A673 (cell line): ENCODE measurements at places on chromosomes 5 and 9. TPM values are rescaled to one million over a fixed set of nuclear protein-coding genes. Genes with fewer than 3 reads are reported as not detected.

The PDE6A gene
- 0.39 and 0.49 TPM in 2 replicates for total RNA-seq

- no peak for DNase-seq
- no peak overlapping the region for H3K27ac ChIP-seq
- H3K4me3 ChIP-seq = no peak overlapping the region
- no peaks in the 10 kb centered on the region for H3K27me3 ChIP-seq
These were observed 12.9 kb downstream of the AQP3 start for GRCh38 chr9:33434317-33435105.

DNA sequence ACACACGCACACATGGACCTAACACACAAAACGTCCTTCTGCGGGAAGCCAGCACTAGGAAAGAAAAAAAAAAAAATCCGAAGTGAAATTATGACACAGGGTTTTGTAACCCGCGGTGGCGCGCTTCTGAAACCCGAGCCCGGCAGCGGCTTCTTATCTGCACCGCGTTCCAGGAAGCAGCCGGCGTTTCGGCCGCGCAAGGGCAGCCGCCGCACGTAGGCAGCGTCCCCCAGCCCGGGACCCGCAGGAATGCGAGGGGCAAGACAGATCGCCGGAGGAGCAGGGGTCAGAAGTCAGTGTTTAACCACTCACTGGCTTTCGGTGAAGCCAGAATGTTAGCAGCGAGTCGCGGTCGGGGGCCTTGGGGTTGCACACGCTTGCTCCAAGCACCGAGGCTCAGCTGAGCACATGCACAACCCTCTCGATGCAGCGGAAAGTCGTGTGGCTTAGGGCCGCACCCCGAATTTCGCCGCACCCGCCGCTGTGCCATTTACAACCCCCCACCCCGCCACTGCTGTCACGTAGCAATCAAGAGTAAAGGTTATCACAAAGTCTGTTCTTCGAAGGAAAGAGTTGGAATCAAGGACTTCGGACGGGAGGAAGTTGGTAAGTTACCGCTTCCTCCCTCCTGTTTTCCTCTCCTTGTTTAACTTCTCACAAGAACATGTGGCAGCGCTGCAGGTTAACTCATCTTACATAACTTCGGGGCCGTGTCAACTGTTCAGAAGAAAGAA, 167.9 kb downstream of the AUH start:
- peak overlapping the region; percentile 76 for H3K27ac ChIP-seq
- H3K4me3 ChIP-seq = peak overlapping the region; percentile 47
- H3K4me1 ChIP-seq = peaks cover 33% of the 10 kb centered on the region
- DNase-seq = peak; percentile 75
- no peaks in the 10 kb centered on the region for H3K27me3 ChIP-seq

DNA sequence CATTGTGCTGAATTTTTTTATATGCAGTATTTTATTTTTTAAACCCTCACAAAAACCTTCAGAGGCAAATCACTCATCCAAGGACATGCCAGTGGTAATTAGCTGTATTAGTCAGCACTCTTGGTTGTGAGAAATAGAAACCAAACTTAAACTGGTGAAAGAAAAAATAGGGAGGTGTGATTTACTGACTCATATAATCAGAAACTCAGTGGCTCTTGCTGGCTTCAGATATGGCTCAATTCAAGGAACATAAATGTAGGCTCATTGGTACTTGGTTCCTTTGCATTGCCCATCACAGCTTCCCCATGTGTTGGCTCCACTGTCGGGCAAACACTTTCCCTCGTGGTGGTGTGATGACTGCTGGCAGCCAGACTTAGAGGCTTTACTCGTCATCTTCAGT, 497.2 kb downstream of the MAT2B start:
- no peak for DNase-seq
- no peak overlapping the region for H3K4me3 ChIP-seq
- no peaks in the 10 kb centered on the region for H3K4me1 ChIP-seq
- no peak overlapping the region for H3K27ac ChIP-seq
- H3K27me3 ChIP-seq = no peaks in the 10 kb centered on the region

- no peak overlapping the region for H3K27ac ChIP-seq
- no peak for DNase-seq
- no peaks in the 10 kb centered on the region for H3K36me3 ChIP-seq
- H3K4me1 ChIP-seq = no peaks in the 10 kb centered on the region
- peaks cover 72% of the 10 kb centered on the region for H3K27me3 ChIP-seq
These were observed 125.4 kb downstream of the ANKRD18B start for GRCh38 chr9:33649463-33649862.

- no peak overlapping the region for H3K4me3 ChIP-seq
- no peaks in the 10 kb centered on the region for H3K36me3 ChIP-seq
- no peaks in the 10 kb centered on the region for H3K4me1 ChIP-seq
- no peak overlapping the region for H3K27ac ChIP-seq
- H3K27me3 ChIP-seq = no peaks in the 10 kb centered on the region
These were observed 70.4 kb upstream of the PSD2 start for GRCh38 chr5:139725073-139725830.
